Left hindlimb (tissue), 1 donor: ENCODE measurements at places on chromosomes 16 and 17.
A peak's percentile ranks its signal among the peaks of the same experiment; 100 is the strongest.

DNA sequence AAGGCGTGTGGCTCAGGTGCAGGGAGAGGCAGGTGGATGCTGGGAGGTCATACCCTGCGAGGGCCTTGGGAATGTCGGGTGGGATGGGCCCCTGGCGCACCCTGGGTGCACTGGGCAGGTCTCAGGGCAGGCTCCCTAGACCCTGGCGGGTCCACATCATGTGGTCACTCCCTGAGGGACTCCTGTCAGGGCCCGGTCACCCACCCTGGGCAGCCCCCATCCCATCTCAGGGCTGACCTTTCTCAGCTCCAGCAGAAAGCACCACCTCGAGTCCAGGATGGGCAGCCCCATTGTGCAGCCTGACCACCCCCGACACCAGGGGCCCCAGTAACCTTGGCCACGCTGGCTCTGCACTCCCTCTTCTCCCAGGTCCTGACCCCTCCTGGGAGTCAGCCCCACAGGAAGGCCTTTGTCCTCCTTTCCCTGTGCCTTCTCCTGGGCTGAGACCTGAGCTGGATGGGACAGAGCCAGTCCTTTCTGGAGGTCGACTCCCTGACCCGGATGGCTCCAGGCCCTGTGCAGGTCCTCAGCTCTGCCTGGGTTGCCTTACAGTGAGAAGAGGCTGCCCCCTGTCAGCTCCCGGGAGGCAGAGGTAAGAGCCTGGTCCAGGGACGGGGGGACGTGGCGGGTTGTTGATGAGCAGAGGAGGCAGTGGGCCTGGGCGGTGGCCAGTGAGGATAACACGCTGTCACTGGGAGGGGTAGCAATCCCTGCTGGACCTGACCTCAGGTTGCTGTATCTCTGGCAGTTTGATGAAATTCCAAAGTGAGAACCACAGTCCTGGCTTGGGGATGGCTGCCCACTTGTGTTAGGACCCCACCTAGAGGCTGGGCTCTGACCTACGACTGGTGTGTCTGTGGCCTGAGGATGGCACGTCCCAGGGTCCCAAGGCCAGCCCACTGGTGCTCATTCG, 77.9 kb downstream of the GOSR1 start:
- no peak for DNase-seq

GRCh38 chr16:84434800-84435199, 66.5 kb downstream of the ATP2C2 start:
- DNase-seq: no peak

DNA sequence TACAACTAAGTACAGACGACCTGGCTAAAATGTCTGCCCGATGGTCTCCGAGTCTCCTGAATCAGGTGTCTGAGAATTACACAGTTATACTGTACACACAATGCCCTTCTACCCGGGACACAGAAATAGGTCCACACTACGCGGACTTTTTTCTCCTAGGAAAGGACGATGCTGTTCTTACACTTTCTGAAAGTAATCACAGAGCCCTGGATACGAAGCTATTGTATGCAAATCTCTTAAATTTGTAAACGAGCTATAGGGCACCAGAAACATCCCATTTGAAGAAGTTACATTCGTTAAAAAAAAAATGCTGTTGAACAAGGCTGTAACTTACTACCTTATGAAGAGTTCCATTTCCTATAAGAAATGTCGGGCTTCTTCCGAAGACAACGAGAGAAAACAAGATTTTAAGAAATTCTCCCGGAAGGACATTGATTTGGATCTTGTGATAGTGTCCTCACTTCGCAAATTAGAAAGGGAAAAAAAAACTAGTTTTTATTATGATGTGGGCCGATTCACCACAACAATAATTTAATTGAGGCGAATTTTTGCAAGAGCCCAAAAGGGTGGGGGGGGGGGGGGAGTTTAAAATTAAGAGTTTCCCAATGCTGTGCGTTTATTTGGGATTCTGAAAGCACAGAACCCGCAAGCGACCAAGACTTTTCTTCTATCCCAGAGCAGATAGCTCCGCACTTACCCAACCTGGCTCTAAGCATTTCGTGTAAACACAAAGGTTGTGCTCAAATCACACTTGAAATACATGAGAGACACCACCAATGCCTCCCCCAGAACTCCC, 1.5 kb upstream of the SOX9 start:
- no peak for DNase-seq

DNA sequence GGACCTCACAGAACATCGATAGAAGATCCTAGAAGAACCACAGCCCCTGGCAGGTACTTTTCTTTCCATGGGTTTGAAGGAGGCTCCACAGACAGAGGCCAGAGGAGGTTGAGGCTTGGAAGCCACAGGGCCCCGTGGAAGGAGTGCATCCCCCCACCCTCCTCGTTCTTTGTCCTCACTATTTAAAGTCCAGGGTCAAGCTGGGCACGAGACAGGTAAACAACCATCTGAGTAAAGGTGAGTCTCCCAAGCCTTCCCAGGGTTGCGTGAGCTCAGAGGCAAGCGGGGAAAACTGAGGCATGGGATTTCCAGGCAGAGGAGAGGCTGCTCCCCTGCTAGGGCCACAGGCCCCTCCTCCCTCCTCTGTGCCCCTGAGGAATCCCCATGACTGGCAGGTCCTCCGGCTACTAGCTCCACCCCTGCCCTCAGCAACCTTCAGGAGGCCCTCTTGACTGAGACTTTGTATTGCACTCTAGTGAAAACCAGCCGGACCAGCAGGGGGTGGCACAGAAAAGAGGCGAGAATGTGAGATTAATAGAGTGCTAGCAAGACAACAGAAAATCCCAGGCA, 927 bp upstream of the SULT1A2 start:
- no peak for DNase-seq

- no peak for DNase-seq
These were observed 158.3 kb upstream of the NOL11 start for GRCh38 chr17:67559381-67559966.

- DNase-seq: no peak
These were observed 35.4 kb upstream of the ENPP7 start for GRCh38 chr17:79695293-79695790.

GRCh38 chr17:18999394-18999793, 5.2 kb downstream of the FAM83G start:
- no peak for DNase-seq

DNA sequence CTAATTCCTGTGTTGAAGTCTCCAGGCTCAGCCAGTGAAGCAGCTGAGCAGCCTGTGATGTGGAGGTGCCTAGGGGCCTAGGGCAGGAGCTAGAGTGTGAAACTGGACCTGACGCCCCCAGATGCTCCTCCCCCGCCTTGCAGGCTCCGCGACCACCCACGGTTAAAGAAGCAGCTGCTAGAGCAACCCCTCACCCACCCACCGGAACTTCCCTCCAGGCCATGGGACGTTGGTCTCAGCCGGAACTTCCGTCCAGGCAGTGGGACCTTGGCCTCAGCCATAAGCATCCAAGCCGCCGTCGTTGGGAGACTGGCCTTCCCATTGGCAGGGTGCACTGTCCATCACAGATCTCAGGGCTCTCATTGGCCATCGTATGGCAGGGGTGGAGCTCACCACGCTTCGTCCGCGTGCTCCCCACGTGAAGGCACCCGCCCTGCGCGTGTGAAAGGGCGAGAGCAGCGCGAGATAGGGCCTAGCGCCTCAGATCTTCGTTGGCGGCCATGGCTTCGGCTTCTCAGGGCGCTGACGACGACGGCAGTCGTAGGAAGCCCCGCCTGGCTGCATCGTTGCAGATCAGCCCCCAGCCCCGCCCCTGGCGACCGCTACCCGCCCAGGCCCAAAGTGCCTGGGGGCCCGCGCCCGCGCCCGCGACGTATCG, at the start of gene ADAD2:
ADAD2 (plus strand) TSS at position 427 of the 658 bp plus-strand sequence; CDS start at position 501, 74 bp downstream.
- DNase-seq: no peak

DNA sequence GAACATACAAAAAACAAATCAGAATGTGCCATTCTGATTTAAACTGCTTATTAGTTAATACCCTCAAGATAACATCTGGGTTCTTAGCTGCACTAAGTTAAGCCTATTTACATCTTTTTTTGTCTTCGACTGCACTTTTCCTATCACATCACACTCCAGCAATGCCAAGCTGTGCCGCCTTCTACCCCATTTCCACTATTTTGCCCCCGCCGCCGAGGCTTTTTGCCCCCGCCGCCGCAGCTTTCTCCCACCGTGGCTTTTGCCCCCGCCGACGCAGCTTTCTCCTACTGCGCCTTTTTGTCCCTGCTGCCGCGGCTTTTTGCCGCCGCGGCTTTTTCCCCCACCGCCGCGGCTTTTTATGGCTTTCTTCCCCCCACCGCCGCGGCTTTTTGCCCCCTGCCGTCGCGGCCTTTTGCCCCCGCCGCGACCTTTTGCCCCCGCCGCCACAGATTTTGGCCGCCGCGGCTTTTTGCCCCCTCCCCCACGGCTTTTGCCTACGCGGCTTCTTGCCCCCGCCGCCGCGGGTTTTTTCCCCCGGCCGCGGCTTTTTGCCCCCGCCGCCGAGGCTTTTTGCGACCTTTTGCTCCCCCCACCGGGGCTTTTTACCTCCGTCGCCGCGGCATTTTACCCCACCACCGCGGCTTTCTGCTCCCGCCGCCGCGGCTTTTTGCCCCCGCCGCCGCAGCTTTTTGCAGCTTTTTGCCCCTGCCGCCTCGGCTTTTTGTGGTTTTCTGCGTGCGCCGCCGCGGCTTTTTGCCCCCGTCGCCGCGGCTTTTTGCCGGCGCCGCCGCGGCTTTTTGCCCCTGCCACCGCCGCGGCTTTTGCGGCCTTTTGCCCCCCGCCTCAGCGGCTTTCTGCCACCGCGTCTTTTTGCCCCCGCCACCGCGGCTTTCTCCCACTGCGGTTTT, 331.4 kb upstream of the WSB1 start:
- no peak for DNase-seq

GRCh38 chr16:82881516-82881915, 254.7 kb downstream of the CDH13 start:
- DNase-seq: no peak

GRCh38 chr17:43011728-43012472, 5.3 kb downstream of the IFI35 start:
- DNase-seq: no peak

DNA sequence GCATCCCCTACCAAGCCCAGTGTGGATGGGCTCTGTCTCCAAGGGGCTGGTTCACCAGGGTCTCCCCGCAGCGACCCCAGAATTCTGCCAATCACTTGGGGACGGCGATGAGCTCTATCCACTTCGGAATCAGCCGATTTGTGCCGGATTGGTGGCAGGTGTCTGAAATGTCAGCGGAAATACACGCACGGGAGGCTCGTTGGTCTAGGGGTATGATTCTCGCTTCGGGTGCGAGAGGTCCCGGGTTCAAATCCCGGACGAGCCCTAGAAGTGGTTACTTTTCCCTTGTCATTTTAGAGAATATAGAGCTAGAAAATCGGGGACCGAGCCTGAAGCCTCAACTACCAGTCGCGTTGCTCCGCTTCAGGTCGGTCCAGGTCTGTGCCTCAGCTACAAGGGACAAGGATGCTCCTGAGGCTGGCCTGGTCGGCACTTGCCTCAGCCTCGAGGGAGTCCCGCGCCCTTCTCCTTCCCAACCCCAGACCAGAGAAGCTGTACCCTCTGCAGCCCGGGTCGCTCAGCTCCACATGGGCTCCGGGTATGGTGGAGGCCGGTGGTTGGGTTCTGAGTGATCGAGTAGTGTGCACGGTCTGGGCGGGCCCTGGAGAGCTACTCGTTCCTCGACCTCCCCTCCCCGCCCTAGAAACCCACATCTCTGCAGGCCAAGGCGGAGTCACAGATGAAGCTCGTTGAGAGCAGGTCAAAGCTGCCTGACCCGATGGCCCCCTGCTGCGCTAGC, 16.0 kb upstream of the OR1F1 start:
- DNase-seq: no peak

- DNase-seq: no peak
These were observed 373.7 kb downstream of the HAPSTR1 start for GRCh38 chr16:9465161-9465560.

DNA sequence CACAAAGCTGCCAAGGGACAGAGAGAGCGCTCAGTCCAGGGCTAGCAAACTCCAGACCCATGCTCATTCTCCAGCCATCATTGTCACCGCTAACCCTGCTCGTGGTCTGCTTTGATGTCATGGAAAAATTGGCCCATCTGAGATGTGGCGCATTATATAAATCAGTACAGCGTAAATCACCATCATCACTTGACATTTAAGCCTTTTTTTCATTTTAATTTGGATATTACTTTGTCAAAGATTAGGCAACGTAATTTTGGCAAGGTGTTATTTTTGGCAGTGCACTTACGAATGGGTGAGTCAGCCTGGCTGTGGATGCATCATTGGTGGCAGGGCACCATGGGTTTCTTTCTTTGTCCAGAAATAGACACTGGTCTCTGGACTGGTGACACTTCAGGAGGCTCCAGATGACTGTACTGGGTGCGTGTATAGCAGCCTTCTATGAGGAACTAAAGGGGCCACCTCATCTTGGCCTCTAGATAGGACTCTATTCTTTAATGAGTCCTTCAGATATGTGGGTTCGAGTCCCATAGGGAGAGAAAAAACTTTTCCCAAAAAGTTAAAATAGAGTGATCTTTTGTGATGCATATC, 166.3 kb downstream of the MSI2 start:
- DNase-seq: no peak

DNA sequence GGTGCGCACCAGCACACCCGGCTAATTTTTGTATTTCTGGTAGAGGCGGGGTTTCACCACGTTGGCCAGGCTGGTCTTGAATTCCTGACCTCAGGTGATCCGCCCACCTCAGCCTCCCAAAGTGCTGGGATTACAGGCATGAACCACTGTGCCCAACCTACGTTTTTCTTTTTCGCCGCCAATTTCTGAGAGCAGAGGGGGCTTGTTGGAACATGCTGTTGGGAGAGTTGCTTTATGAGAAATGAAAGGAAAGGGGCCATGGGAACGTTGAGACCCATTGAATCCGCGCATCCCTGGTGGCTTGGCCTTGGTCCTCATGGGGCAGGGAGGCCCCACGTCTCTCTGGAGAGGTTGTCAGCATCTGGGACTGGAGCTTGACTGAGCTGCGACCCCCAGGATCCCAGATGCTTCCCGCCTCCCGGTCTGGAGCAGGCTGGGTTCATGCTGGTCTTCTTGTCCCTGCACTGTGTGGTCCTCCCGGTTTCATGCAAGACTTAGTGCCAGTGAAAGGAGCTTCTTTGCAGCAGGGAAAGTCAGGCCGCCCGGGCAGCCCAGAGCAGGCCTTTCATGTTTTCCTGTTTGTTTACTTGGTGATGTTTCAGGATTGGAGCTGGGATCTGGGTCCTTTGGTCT, 22.8 kb downstream of the CRISPLD2 start:
- DNase-seq: no peak

DNA sequence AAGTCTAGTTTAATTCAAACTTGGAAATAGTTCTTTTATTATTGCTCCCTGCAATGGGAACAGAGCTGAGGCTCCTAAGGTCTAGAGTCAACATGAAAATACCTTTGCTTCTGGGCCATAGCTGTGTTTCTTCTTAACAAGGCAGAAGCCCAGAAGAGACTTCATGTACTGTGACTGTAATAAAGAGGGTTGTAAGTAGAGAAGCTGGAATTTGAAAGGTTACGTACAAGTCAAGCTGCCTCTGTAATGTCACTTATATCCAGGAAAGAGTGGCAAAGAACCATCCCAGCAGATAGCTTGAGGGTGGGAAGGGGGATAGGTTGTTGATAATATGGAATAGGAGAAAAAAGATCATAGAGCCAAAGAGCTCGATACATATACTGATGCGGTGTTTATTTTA, 248.6 kb downstream of the WWOX start:
- no peak for DNase-seq

GRCh38 chr17:17883801-17884200, 47.0 kb upstream of the SREBF1 start:
- DNase-seq: no peak

GRCh38 chr17:77126519-77126918, 14.2 kb upstream of the SEC14L1 start:
- no peak for DNase-seq

- DNase-seq: no peak
These were observed 52.7 kb downstream of the MEAK7 start for GRCh38 chr16:84451781-84452180.

- no peak for DNase-seq
These were observed 81.2 kb downstream of the PGS1 start for GRCh38 chr17:78459696-78460095.

- DNase-seq: peak; percentile 76
These were observed 68.8 kb downstream of the ABR start for GRCh38 chr17:1110862-1111598.
